ENCODE measurements at places on chromosomes 16 and 17. TPM values are rescaled to one million over a fixed set of nuclear protein-coding genes. Genes with fewer than 3 reads are reported as not detected.

DNA sequence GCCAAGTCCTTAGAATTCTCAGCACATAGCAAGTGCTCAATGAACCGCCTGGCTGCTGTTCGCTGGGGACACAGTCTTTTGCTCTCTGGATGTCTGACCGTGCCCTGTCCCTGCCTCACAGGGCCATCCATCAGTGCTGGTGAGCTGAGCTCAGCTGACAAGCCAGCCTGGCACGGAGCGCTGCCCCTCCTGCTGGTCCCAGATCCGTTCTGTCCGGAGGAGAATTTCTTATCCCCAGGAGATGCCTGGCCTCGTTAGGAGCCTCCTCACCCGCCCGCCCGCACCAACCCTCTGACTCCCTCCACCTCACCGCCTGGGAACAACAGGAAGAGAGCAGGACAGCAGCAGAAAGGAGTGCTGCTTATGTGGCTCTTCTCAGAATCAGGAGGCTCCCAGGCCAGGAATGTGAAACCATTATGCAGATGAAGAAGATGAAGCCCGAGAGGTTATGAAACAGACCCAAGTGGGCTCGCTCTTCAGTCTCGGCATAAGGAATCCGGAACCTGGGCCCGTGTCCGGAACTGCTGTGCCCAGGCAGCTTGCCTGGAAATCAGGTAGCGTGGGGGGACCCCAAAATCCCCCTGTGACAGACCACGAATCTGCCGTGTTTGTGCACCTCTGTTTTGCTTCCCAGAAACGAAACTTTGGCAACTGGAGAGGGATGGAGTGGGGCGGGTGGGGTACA lies 28.8 kb upstream of the RMI2 start:
- DNase-seq: no peak

TPSD1 gene
- total RNA-seq: not detected

- DNase-seq: no peak
Observed at GRCh38 chr17:8155231-8155995, 3.2 kb upstream of the PER1 start.

MTMR4 gene
- total RNA-seq: 30.2 TPM

KCNJ16 gene
- not detected for total RNA-seq

GRCh38 chr16:14539156-14539555 lies 90.9 kb downstream of the PARN start:
- no peak for DNase-seq

PRSS27 gene
- 2.8 TPM for total RNA-seq

DNA sequence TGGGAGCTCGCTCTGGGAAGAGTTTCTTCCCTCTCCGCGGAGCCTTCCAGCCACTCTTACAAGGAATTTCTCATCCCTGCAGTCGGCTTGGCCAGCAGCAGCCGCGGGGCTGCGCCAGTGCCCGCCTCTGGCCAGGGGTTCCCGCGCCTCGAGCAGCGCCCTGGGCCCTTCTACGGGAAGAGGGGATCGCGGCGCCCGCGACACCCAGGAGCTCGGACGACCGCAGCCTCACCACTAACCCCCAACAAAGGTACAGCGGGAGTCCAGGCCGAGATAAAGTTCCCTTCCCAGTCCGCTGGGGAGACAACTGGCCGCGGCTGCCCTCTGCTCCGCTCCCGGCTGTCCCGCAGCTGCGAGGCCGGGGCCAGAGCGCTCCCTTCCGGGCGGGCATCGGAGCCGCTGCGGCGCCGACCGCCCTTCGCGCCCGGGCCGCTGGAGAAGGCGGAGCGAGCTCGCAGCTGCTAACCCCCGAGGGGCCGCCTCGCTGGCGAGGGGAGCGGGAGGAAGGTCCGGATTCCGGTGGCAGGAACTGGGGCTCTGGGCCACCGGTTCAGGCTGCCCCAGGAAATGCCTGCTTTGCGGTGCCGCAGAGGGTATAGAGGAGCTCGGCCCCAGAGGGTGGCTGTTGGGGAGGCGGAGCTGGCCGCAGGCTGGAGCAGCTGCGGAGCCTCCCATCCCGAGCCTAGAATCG lies 3.6 kb upstream of the HS3ST3B1 start:
- no peak for DNase-seq

DNA sequence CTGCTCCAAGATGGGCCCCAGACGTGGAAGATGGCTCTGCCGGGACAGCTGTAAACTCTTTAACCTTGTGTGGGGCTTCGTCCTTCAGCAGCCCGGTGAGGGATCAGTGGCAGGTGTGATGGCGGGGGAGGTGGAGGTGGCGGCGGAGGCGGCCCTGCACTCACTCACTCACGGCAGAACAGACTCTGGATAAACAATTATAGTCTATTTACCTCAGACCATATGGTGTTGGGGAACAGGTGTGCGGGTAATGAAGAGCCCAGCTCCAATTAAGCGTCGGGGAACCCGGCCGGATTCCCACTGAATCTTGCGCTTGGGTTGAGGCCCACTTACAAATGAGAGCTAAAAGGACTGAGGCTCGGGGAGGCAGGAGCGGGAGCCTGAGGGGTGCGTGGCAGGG lies 104.3 kb upstream of the SDK2 start:
- no peak for DNase-seq

DNA sequence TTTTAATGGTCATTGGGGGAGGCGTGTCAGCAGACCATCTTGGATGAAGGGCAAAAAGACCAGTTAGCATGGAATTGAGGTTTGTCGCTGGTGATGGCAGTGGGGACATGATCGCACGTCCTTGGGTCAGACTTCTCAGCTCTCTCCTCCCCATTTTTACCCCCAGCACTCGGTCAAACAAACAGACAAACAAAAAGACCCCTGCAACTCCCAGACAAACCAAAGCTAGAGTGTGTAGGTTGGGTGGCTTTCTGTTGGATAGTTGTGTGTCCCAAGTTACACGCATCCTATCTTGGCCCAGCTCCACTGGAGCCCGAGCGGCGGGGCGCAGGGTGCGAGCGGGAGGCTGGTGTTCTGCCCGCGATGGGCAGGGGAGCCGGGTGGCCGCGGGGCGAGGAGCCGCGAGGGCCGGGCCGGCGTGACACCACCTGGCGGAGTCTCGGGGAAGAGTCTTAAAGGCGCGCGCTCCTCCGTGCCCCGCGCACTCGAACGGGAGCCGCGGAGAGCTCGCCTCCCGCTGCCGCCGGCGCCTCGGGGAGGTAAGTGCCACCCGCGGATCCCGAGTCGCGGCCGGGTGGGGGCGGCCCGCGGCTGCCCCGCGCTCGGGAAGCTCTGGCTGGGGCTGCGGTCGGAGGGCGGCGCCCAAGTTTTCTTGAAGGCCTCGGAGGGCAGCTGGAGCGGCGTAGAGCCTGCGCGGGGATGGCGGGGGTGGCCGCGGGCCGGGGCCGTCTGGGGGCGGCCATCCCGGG lies 18.5 kb upstream of the NTN1 start:
- no peak for DNase-seq

RAB26 gene
- total RNA-seq: 0.80 TPM

DNA sequence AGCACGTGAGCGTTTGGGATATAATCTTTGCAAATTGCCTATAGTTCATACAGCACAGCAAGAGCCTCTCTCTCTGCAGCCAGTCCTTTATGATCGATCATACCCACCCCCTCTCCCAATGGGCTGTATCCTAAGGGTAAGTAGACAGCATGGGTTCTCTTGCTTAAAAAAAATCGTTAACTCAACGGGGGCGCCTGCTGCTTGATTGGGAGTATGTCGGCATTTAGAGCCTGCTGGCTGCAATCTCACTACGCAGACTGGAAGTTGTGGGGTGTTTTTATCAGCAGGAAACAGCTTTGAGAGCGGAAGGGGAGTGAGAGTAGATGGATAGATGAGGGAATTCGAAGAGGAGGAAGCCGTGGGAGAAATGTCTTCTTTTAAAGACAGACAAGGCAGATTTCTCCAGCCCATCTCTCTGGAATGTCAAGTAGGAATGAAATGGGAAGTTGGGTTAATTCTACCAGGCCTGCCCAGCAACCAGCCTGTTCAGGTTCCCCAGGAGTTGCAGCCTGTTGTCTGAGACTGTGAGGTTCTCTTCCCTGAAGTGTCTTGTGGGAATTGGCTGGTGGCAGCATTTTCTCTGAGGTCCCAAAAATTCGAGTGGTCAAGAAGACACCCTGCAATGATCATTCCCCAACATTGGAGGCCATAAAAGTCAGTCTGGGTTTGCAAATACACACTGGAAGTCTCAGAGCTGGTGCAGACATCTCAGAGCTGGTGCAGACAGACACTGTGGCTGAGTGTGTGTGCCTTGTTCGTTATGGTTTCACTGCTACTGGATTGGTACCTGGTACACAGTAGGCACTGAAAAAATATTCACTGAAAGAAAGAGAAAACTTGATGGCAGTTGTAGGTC lies 65.6 kb downstream of the PRKCB start:
- DNase-seq: no peak

DNA sequence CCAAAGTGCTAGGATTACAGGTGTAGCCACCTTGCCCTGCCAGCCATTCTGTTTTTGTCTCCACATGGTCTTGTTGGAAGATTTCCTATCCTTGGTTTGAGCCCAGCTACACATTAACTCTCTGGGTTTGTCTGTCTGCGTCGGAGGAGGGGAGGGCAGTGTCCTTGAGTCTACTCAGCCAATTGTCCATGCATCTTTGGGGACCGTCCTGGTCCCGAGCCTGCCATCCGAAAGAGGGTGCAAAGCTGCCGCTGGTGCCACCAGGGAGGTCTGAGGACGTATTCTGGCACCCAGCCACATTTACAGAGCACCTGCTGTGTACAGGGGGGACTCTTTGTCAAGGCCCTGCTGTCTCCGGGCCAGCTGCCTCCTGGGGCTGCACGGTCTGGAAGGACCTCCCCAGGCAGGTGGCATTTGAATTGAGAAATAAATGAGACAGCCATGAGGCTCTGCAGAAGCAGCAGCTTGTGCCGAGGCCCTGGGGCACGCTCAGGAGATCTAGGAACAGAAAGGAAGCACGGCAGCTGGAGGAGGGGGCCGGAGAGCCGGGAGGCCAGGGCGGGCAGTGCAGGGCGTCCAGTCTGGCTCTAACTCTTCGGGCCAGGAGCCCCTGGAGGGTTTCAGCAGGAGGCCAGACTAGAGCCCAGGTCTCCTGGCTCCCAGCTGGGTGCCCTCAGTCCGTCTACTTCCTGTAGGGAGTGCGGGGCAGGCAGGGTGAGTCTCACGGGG lies 1.5 kb downstream of the CYBA start:
- DNase-seq: no peak
